A549 treated with Hydrocortisone at 1 μM for 4 hours (cell line): ENCODE measurements at places on chromosomes 7 and 10. TPM values are rescaled to one million over a fixed set of nuclear protein-coding genes. Genes with fewer than 3 reads are reported as not detected.

Gene OR9A2
- total RNA-seq, result not detected in 5 replicates

Gene C7orf33
- total RNA-seq, result not detected in 5 replicates

Gene NODAL
- total RNA-seq, result not detected in 5 replicates

Gene ECHDC3
- total RNA-seq, result 8.9 to 10.9 TPM (median 10.2 TPM) in 5 replicates

Gene MEIG1
- 0.43 to 0.91 TPM (median 0.90 TPM) in 5 replicates for total RNA-seq

Gene LDB3
- 0.06 to 0.20 TPM (median 0.12 TPM) in 5 replicates for total RNA-seq

Gene NANOS1
- total RNA-seq, result 1.5 to 3.3 TPM (median 2.8 TPM) in 5 replicates

Gene NAT16
- total RNA-seq, result 0.08 to 0.17 TPM (median 0.15 TPM) in 5 replicates

Gene IRF5
- 12.2 to 17.8 TPM (median 15.2 TPM) in 5 replicates for total RNA-seq

Gene IFIT1B
- total RNA-seq, result not detected in 5 replicates

Gene CTAGE6
- 0.05 TPM in 1 of 5 replicates, not detected in the others for total RNA-seq

Gene PRTFDC1
- total RNA-seq, result 15.8 to 19.8 TPM (median 17.5 TPM) in 5 replicates

Gene VIPR2
- total RNA-seq, result 0.02 to 0.06 TPM (median 0.04 TPM) in 4 of 5 replicates, not detected in the other

Gene SLC26A3
- total RNA-seq, result not detected in 5 replicates

Gene DCLRE1A
- total RNA-seq, result 8.9 to 11.8 TPM (median 9.8 TPM) in 5 replicates

Gene KCNK18
- not detected in 5 replicates for total RNA-seq

Gene OR2A2
- total RNA-seq, result not detected in 5 replicates

Gene TES
- 58.8 to 79.7 TPM (median 70.5 TPM) in 5 replicates for total RNA-seq

Gene ADAMTS14
- 0.12 to 0.24 TPM (median 0.16 TPM) in 5 replicates for total RNA-seq

Gene STAG3
- total RNA-seq, result 0.07 to 0.52 TPM (median 0.15 TPM) in 5 replicates
